Activated T-cell treated with anti-CD3 and anti-CD28 coated beads, Interleukin-2, amount 50 U/mL, for 1 hour (primary cell): ENCODE measurements at places on chromosomes 4 and X.

DNA sequence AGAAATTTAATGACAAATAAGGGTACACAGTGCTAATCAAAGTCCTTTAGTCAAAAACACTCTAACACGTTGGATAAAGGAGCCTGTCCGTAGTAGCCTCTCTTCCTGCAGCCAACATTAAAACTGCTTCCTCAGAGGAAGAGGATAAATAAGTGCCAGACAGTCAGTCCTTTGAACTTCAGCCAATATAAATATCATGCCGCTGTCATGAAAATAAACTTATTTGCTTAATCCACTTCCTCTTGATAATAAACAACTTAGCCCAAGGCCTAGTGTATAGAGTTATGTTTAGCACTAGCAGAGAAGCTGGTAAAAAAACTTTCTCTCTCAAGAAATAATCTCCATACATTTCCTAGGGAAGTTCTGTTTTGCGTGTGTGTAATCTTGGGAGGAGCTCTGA lies 196.7 kb downstream of the HS3ST1 start:
- DNase-seq: no peak

GRCh38 chr4:1578251-1578773 lies 105.8 kb downstream of the FAM53A start:
- no peak for DNase-seq

DNA sequence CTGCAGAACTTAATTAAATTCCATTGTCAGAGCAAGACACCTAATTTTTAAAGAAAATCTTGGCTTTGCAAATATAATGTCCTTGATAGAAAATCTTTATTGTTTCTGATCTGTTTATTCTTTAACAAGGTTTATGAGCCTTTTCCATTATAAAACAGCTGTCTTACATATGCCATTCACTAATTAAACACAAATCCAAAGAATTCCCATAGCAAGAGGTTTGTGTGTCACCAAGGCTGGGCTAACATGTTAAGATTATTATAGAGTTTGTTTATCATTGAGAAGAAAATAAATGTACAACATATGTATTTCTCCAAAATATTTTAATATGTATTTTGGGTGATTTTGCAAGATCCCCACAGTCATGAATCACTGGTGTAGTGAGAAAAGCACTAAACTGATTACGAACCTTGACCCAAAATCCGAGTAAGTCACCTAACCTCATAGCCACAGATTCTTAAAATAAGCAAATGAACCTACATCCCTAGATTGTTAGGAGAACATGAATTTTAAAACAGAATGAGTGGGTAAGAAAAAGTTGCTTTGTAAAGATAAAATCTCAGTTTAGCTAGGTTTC lies 694.8 kb upstream of the INTU start:
- no peak for DNase-seq

- no peak for DNase-seq
Measured at GRCh38 chr4:11954093-11954492, 525.4 kb upstream of the HS3ST1 start.

GRCh38 chrX:54447461-54447860 lies 7.3 kb downstream of the TSR2 start:
- DNase-seq: no peak

- no peak for DNase-seq
Measured at GRCh38 chr4:122759639-122760310, 27.3 kb downstream of the BBS12 start.

GRCh38 chr4:111506706-111507105 lies 638.5 kb upstream of the FAM241A start:
- no peak for DNase-seq

- DNase-seq: no peak
Measured at GRCh38 chr4:22500128-22500611, 15.7 kb downstream of the ADGRA3 start.

DNA sequence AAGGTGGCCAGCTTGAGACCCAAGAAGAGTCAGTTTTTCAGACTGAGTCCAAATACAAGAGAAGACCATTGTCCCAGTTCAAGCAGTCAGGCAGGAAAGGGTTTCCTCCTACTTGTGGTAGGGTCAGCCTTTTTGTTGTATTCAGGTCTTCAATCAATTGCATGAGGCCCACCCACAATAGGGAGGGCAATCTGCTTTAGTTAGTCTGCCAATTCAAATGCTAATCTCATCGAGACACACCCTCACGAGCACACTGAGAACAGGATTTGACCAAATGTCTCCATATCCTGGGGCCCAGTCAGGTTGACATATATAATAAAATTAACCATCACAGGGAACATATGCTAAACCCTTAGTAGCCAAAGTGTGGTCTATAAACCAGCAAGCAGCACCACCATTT lies 75.3 kb upstream of the FRMPD3 start:
- no peak for DNase-seq

DNA sequence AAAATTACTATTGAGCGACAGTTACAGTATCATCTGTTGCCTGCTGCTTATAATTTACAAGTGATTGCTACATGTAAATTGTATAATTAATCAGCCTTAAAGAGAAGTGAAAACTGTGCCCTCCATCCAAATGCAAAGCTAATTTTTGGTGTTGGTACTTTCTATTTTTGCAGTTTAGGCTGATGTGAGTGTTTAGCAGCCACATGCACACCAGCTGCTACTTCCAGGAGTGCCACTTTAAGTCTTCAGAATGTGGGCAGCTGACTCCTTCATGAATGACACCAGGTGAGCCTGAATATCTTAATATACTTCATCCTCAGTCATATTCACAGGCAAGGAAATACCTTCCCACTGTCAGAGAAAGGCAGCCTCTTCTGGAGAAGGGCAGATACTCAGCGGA lies 149.8 kb upstream of the RASGEF1B start:
- no peak for DNase-seq

DNA sequence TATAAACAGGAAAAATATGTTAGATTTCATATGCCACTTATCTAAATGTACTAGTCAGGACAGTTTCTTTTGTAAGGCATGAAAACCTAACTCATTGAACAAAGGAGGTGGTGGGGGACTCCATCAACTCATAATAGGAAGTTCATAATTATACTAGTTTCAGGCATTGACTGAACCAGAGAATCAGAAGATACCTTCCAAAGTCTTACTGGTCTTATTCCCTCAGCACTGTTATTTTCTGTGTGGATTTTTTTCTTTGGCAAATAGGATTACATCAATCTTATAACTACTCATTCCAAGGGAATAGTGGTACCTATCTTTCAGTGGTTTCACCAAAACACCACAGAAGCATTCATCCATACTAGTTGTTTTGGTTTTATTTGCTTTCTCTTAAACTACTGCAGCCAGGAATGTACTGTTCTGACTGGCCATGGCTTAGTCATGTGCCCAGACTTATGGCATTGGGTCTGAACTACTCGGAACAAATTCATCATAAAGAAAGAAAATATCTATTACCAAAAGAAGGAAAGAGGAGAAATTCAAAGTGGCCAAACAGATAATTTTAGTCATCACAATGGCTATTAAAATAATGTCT lies 273.9 kb downstream of the ARAP2 start:
- no peak for DNase-seq

DNA sequence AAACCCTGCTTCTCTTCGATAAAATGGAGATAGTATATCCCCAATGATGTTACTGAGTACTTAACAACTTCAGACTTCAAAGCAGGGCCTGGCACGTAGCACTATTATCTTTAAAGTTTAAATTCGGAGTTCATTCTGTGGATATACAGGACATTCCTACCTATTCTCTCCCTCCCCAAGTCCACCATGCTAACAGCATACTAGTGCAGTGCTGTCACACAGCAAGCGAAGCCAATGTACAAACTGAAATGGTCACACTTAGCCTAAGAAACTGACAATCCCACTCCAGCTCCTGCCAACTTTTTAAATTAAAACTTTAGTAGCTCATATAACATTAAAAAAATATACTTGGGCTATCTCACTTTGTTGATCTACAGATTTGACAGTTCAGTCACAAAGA lies 1.2 kb upstream of the DNAJB14 start:
- no peak for DNase-seq

GRCh38 chr4:148359769-148360168 lies 82.4 kb downstream of the NR3C2 start:
- DNase-seq: no peak

GRCh38 chrX:76971393-76972376 lies 475.5 kb upstream of the FGF16 start:
- DNase-seq: no peak

- no peak for DNase-seq
Measured at GRCh38 chr4:81580346-81580993, 108.8 kb upstream of the RASGEF1B start.
